Frontal cortex (tissue), 4 donors: ENCODE measurements at places on chromosomes 11 and 22. TPM values are rescaled to one million over a fixed set of nuclear protein-coding genes. Genes with fewer than 3 reads are reported as not detected.

DNA sequence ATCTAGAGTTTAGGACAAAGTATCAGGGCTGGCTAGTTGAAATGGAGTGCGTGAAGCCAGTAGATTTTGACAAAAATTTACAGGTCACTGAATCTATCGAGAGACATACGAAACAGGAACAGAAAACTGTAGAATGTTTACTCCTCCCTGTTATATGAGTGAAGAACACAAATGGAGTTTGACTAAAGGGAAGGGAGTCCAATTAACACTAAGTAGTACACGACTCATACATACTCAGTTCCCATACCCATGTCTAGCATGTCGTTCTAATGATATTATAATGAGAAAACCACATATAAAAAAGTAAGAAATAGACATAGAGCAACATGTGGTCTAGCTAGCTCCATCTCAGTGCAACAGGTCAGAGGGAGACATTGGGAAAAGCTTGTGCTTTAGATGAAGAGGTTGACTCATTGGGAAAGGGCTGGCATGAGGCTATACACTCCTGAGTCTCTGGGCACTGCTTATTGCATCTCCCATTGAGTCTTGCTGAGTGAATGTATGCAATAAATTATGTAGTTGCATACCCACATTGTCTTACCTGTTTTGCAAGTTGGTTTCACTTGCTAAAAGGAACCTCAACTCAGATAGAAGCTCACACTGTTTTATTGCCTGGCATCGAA is 43.5 kb downstream of the CD44 start:
- DNase-seq = no peak

DNA sequence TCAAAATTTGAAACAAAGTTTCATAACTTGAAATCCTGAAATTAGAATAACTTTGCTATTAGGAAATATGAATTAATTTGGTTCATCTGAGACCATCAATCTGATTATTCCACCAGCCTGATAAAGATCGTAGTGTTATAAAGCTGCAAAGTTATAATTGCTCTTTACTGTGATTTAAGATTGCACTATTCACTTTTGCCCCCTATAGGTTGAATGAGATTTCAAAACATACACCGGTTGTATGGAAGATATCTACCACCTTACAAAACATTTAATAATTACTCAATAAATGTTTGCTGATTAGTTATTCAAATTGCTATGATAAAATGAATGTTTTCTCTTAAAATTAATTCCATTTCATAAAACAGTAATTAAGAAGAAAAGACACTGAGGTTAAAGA is 26.1 kb downstream of the APIP start:
- DNase-seq = no peak

DNA sequence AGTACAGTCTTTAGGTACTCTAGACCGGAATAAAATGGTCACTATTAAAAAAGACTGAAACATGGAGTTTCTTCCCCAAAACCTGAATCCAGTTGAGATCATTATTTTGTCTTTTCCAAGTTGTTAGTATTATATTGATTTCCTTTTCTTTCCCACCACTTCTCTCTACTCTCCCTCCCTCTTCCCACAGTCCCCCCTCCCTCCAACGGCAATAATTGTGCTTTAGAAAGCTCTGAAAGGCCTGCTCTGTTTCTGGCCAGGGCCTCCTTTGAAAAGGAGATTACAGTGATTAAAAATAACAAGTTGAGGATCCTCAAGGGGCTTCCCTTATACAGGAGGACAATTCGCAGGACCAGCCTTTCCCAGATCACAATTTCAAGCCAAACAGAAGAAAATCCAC is 3.5 kb downstream of the SPON1 start:
- no peak for DNase-seq

DNA sequence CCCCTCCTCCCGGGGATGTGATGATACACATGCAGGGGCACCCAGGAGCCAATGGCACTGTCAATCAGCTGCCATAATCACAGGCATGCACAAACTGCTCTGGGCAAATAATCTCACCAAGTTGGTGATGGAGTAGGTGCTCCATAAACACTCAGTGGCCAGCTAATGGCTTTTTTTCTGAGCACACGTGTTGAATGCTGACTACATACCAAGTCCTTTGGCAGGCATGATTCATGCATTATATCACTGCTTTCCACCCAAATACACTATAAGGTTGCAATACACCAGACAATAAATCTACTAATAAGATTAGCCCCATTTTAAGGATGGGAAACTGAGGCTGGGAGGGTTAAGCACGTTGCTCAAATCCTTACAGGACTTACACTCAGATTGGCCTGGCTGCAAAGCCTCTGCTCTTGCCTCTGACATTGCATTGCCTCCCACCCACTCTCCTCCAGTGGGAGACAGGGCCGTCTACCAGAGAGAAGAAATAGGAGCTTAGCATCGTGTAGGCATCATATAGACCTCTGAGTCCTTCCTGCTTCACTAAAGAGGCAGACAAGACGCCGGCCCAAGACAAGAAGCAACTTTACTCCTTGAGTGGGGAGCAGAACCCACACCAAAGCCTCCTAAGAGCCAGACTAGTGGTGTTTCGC is 32.7 kb upstream of the ACCSL start:
- DNase-seq = no peak

DNA sequence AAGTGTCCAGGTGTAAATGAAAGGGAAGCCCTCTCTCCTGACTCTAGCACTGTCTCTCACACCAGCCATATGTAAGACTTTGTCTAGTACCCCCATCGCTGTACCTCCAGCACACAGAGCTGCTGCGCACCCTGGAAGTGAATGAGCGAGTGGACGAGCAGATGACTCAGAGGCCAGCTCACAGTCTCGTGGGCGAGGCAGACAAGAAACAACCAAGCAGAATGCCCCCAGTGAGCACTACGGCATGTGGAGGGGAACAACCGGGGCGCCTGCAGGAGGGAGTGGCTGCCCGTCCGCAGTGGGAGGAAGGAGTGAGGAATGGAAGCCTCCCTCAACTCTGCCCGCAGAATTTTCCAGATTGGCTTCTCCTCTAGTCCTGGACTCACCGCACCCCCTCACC is 46.4 kb downstream of the MCM5 start:
- no peak for DNase-seq

GRCh38 chr22:40326905-40327735 is 19.2 kb upstream of the ADSL start:
- no peak for DNase-seq

DNA sequence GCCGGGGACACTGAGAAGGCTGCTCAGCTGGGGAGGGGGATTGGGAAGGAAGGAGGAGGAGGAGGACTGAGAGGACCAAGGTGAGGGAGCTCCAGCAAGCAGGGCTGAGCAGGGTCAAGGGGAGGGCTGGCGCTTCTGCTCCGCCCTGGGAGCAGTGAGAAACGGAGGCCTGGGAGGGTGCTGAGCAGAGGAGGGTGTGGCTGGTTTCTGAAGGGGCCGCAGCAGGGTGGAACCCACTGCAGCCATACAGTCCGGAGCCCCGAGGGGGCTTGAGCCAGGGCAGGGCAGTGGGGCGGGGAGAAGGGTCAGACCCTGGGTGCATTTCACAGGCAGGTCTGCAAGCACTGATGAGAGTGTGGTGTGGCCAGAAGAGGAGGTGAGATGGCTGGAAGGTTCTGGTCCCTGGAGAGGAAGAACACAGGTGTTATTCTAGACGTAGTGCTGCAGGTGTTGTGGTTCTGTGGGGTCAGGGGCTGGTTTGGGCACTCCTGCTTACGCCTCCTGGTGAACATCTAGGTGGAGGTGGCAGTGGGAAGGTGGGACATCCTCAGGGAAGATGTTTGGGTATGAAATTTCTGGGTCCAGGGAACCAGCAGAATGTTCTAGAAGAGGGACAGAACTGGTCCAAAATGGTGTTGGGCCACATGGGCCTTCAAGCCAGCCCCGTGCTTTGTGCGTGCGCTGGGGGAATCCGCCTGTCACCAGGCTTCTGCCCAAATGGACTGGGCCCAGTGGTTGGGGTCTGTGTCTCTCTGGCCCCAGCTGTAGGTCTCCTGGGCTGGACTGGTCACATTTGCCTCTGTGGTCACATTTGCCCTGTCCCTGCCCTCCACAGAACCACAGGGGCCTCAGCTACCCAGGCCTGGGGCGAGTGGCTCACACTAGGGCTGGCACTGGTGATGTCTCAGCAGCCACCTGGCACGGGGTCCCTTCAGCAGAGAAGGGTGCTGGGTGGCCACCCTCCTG is 714.7 kb downstream of the BRD1 start:
- no peak for DNase-seq

- DNase-seq = no peak
Measured at GRCh38 chr11:14306481-14306880, 52.5 kb downstream of the RRAS2 start.

DNA sequence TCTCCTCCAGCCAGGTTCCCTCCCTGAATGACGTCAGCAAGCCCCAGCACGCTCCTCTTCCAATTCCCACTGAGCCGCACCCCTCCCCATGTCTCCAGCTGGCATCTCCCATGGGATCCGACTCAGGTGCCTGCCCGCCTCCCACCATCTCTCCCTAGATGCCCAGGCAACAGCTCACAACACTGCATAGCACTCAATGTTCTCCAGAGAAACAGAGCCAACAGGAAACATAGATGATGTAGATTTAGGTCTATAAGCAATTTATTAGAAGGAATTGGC is 532.3 kb downstream of the BRD1 start:
- no peak for DNase-seq

- DNase-seq = peak; percentile 48
Measured at GRCh38 chr11:130861902-130862860, 54.1 kb downstream of the SNX19 start.

- DNase-seq = no peak
Measured at GRCh38 chr22:50691521-50691920, 18.9 kb downstream of the SHANK3 start.

DNA sequence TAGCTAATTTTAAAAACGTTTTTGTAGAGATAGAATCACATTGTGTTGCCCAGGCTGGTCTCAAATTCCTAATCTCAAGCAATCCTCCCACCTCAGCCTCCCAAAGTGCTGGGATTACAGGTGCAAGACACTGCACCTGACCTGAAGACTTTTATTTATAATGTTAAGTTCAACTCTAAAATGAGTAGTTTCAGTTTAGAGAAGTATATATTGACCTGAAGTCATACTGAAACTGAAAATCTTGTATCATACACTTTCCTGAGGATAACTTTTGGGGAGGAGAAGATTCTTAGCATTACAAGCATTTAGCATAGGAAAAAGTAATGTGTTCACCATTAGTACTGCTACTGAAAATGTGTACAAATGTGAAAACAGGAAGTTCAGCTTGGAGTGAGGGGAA is 249.3 kb downstream of the CASP12 start:
- DNase-seq = no peak

GRCh38 chr11:81840380-81840779 is 893.3 kb downstream of the FAM181B start:
- no peak for DNase-seq

DNA sequence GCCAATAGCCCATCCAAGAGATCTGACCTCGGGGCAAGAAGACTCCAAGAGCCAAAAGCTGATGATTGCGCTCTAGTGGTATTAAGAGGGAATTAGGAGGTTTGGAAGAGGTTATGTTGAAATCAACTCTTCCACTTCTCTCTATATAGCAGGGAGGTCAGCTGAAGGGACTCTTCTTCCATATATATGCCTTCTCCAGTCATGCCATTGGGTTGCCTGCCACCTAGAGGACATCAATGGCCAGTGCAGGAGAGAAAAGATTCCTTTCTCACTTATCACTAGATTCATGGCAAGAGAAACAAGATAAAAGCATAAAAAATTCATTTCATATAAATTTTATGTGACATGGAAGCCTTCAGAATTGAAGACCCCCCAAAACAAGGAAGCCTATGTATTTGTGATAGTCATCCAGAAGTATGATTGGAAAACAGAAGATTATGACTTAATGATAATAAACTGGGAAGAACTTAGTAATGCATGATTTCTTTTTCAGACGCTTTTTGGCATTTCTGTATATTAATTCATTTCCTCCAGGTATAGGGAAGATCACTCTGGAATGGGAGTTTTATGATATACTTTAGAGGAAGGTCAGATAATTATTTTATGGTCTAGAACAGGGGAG is 435.1 kb upstream of the DDI1 start:
- DNase-seq = no peak

GRCh38 chr11:19349340-19350025 is 108.7 kb upstream of the E2F8 start:
- DNase-seq = no peak

DNA sequence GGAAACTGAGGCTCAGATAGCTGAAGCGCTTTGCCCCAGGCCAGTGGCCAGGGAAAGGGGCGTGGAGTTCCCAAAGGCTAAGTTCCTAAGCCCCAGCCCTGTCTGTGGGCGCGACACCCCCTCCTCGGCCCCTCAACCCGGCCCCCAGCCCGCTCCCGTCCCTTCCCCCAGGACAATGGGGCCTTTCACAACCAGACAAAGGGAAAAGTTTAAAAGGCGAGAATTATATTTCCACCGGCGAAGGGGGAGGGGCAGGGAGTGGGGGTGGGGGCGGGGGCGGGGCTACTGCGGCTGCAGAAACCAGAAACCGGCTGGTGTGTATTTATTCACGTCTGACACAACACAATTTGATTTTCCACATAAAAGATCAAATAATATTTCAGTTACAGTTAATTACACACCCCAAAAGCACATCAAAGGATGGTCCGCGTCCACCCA is 192.1 kb downstream of the MN1 start:
- DNase-seq = no peak

- no peak for DNase-seq
Measured at GRCh38 chr11:74678041-74678440, 53.2 kb downstream of the CHRDL2 start.

- no peak for DNase-seq
Measured at GRCh38 chr11:43282607-43283440, 29.0 kb upstream of the API5 start.

GRCh38 chr11:14774721-14775120 is 117.3 kb downstream of the CYP2R1 start:
- no peak for DNase-seq

- no peak for DNase-seq
Measured at GRCh38 chr11:75561426-75562047, 516 bp upstream of the SERPINH1 start.

- peak; percentile 60 for DNase-seq
Measured at GRCh38 chr11:46537537-46538295, 56.1 kb downstream of the AMBRA1 start.

DNA sequence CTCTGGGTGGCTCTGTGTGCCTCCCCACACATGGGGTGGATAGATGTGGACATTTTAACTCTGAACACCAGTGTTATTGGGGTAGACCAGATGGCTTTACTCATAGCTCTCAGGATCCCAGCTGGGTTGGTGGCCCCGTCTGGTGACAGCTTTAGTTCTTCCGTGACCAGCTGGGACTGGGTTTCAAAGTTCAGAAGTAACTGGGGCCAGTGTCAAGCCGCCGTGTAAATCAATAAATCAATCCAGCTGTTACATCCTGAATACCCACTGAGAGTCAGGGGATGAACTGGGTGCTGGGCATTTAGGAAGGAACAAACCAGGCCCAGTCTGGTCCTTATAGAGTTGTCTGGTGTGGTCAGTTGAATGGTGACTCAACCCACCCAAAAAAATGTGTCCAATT is 269.4 kb downstream of the CTTN start:
- no peak for DNase-seq

- DNase-seq = no peak
Measured at GRCh38 chr22:49183826-49184216, 643.9 kb downstream of the BRD1 start.

UCP2 gene
- total RNA-seq = 1.6 TPM

CARNS1 gene
- under 0.01 TPM for total RNA-seq

CYP2D6 gene
- 2.0 TPM for total RNA-seq

INS gene
- total RNA-seq = not detected

OR8A1 gene
- total RNA-seq = not detected

PRR5 gene
- 10.6 TPM for total RNA-seq
